Sigmoid colon (tissue), 7 donors: ENCODE measurements at places on chromosomes 5 and 9. TPM values are rescaled to one million over a fixed set of nuclear protein-coding genes. Genes with fewer than 3 reads are reported as not detected.

Gene CCDC152
- 2.3 TPM for polyA plus RNA-seq

Gene SPINK1
- polyA plus RNA-seq, result 537 TPM

Gene IDNK
- polyA plus RNA-seq, result 22.2 TPM

Gene PROB1
- 0.69 TPM for polyA plus RNA-seq

Gene ASPN
- 1.8 TPM for polyA plus RNA-seq

Gene TMEM8B
- polyA plus RNA-seq, result 4.2 TPM
